ENCODE measurements at places on chromosomes 1 and 21.

DNA sequence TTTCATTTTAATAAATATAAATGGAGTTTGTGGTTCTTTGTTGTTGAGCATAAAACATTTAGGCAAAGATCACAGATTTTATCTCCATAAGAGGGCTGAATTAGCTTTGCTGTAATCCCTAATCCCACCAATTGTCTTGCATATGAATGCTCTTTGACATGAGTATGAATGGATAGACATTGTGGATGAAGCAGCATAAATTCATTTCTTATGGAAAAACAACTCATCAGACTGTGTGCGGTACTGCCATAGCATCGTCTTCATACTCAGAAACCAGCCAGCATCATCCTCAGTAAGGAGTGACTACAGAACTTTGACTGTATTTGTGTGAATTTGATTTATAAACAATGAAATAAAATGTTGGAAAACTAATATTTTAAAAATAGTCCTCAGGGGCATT lies 19.6 kb downstream of the SON start:
- DNase-seq, result no peak

DNA sequence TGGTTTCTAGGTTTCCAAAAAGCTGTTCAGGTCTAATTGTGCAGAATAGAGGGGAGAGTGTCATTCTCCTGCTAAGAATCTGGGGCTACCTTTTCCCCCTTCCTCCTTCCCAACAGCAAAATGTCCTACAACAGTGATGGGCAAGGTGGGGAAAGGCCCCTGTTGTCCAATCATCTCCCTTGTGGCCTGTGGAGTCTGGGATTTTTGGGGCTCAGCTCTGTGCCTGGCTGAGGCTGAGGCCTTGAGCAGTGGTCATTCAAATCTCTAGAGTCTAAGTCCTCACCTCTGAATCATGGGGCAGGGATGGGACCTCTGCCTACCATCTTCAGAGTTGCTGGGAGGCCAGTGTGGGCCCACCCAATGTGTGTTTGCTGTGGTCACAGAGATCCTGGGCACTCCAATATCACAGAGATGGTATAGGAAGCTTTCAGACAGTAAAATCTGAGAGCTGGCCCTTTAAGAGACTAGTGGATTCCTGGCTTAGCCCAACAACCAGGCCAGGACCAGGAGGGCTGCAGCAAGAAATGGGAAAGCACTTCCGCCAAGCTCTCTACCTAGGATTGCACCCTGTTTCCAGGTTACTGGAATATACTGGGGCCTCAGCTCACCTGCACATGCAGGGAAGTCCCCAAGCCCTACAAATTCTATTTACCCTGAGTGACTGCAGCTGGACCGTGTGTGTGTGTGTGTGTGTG lies 28.5 kb upstream of the TENT5C start:
- no peak for DNase-seq

GRCh38 chr21:41147096-41147978 lies 20.6 kb upstream of the BACE2 start:
- DNase-seq, result no peak

DNA sequence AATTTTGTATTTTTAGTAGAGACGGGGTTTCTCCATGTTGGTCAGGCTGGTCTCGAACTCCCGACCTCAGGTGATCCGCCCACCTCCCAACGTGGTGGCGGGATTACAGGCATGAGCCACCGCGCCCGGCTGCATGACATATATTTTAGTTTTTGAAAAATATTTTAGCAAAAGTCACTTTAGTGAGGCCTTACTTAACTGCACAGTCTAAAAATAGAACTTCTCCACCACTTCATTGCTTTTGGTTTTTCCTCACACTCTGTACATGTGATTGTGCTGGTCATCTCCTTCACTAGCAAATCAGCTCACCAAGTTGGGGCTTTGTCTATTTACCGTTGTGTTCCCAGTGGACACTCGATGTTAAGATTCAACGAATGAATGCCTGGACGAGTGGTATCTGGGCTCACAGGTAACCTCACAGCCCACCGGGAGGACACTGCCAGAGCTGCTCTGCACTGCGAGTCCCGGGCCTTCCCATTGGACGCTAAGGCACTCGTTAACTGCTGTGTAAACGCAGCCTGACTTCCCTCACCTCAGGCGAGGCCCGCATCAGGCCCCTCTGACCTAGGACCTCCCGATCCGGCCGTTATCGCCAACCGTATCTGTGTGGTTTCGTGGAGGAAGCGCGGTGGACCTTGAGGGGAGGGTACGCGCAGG lies 14.0 kb upstream of the ZNF692 start:
- DNase-seq, result peak; percentile 45

GRCh38 chr1:6832531-6833188 lies 47.4 kb downstream of the CAMTA1 start:
- no peak for DNase-seq

DNA sequence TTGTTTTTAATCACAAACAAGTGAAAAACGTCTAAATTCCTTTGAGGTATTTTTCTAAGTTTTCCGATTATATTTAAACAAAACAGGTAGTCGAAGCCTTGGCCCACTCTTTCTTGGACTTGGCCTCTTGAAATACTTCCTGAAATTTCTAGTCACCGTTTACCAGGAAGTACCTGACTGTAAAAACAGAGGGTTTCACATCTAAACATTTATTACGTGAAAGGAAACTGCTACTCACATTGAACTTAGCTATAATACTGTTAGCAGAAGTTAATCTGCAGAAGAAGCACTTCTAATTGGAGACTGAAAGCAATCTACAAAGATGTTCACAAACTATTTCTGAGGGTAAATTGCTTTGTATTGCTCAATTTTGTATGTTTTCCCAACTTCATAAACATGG lies 526.0 kb upstream of the ADGRL4 start:
- no peak for DNase-seq

DNA sequence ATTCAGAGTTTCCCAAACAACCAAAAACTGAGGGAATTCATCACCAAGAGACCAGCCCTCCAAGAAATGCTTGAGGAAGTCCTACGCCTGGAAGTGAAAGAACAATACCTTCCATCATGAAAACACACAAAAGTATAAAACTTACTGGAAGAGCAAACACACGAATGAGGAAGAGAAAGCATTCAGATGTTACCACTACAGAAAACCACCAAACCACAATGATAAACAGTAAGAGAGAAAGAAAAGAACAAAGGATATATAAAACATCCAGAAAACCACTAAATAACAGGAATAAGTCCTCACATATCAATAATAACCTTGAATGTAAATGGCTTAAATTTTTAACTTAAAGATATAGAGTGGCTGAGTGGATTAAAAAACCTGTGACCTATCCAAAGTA lies 58.5 kb upstream of the BCL10 start:
- no peak for DNase-seq

DNA sequence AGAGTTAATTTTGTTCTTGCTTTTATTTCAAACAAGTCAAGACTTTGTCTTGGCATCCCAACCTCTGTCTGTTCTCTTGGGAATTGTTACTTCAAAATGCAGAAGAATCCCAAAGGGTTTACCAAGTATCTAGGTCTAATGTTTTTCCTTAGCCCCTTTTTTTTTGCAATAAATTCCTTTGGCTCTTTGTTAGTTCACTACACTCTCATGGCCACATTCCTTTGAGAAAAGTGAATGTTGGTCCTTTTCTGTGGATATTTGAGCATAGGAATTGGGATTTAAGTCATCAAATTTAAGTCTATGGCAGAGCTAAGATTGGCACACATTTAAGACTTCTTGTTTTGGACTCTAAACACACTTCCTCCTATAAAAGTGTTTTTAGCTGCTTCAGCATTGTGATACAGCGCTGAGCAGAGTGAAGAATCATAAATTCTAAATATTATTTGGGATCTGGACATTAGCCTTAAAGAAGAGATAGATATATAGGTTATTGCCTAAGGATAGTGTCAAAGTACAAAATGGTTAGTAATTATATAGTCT lies 1.9 kb downstream of the BTF3L4 start:
- no peak for DNase-seq

- no peak for DNase-seq
These were observed 7.4 kb upstream of the ASCL5 start for GRCh38 chr1:201134405-201134804.

DNA sequence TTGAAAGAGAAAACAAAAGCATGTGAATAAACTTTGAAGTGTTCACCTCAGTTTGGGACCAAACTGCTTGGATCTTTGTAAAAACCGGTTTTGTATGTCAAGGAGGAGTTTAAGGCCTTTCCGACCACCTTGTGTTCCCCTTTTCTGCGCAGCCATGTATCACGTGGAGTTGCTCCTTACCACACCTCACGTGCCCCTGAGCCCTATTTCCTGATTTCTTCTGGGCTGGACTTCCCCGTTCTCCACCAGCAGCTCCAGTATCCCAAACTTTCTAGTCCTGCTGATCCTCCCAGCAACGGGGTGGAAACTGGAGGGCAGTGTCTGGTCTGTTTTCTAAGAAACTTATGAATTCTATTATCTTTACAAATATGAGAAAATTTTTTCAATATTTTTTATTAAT lies 1.6 kb upstream of the SH3D21 start:
- no peak for DNase-seq

- no peak for DNase-seq
These were observed 17.7 kb downstream of the TCHHL1 start for GRCh38 chr1:152071123-152071522.

GRCh38 chr1:10604966-10605365 lies 130.2 kb downstream of the PEX14 start:
- DNase-seq, result no peak

GRCh38 chr1:81407000-81407821 lies 393.5 kb upstream of the ADGRL2 start:
- no peak for DNase-seq

DNA sequence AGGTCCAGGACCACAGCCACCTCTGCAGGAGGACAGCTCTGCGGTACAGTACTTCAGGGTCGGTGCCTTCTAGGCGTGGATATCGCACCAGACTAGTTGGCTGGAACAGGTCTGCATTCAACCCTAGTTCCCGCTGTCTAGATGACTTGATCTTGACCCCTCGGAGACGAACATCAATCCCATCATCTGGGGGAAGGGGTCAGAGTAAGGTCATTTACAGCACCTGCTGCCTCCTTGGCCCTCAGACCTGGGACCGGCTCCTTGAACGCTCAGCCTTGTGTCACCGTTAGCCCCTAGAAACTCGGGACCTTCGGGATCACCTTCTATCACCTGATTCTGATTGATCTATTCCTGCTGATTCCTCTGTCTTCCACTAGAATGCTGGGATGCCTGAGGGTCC lies 2.6 kb downstream of the HECTD3 start:
- no peak for DNase-seq

GRCh38 chr1:220732621-220733020 lies 15.5 kb upstream of the MTARC2 start:
- DNase-seq, result no peak

DNA sequence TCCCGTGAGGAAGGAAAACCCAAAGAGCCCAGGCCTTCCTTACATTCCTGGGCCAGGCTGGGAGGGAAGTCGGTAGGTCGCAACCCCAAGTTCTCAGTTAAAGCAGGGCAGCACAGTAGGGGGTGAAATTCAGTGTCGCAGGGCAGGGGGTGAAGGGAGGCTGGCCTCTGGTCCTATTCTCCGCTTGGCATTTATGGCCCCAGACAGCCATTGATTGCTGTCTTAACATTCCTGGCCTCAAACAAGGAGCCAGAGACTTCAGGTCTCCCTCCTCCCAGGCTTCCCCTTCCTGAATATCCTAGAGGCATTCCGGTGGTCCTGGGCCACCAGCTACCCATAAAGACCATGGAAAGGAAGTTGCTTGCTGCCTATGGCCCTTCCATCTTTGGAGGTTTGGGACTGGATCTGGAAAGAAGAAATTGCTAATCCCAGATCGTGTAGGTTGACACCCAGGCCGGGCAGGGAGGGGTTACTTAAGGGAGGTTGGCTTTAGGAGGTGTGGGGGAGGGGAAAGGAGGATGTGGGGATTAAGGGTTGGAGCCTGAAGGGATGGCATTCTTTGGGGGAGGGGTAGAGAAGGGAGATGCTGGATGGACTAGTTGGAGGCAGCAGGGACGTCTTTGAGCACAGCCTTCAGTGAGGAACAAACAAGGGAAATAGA lies 1.7 kb downstream of the LIN28A start:
- no peak for DNase-seq
